Activated T-helper 1 cell treated with anti-CD3 and anti-CD28 coated beads, Interleukin-12 subunit alpha, Interleukin-12 subunit beta, Interleukin-2, Interleukin-4 antibody, amounts not matched to agents 30 ng/mL and 10 ng/mL and 1 ng/mL, durations not matched to agents 14 hours and 24 hours and 36 hours (primary cell): ENCODE measurements at places on chromosomes 1 and 21. TPM values are rescaled to one million over a fixed set of nuclear protein-coding genes. Genes with fewer than 3 reads are reported as not detected.
A peak's percentile ranks its signal among the peaks of the same experiment; 100 is the strongest.

CYP4Z1 gene
- not detected in 2 replicates for total RNA-seq

DNA sequence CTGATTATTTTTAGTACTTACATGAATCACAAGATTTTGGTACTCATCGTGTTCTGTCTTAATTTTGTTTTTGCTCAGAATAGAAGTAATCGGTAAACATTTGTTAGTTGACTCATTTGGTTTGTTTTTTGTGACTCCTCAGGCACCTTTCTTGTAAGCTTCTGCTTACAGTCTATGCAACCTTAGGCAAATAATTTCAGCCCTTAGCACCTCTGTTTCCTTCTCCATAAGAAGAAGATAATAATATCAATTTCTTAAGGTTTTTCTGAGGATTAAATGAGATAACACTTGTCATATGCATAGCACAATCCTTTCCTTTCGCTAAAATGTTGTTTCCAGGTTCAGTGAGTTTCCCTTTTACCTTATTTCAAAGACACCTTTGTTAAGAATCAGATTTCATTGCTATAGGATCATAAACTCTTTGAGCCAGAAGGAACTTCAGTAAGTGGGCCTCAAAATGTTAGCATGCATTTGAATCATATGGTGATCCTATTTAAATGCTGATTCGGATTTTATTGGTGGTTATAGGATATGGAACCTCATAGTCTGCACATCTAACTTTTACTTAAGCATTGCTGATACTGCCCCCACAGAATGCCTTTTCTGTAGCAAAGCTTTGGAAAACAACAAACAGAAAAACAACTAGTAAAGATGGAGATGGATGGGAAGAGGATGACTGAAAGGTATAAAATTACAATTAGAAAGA, 272.7 kb upstream of the CACYBP start:
- no peaks in the 10 kb centered on the region for H3K4me1 ChIP-seq
- H3K4me3 ChIP-seq: no peak overlapping the region
- peaks cover 3% of the 10 kb centered on the region for H3K27me3 ChIP-seq

DNA sequence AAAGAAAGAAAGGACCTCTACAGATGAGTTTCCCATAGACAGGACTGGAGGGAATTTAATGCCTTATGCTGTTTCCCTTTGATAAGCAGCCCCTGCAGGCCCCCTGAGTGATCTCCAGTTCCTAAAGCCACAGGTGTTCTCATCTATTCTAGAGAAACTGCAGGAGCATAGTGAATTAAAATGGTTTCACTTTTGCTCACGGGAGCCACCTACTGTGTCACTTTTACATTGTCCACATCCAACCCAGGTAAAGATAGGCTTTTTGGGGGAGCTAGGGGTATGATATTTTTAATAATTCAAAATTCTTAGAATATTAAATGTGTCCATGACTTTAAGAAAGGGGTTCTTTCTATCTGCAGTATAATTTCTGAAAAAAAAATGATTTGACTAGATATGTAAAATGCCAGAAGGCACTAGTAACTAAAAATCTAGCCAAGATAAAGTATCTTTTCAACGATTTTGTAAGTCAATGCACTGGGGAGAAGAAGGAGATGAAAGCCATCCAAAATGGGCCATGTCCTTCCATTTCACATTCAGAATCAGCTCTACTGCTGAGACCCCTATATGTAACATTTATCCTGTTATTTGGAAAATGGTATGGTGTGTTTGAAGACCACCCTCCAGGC, 267.3 kb upstream of the DUSP10 start:
- DNase-seq: peak; percentile 10
- H3K27ac ChIP-seq: no peak overlapping the region
- peaks cover 18% of the 10 kb centered on the region for H3K27me3 ChIP-seq
- no peak overlapping the region for H3K4me3 ChIP-seq
- H3K36me3 ChIP-seq: no peaks in the 10 kb centered on the region

GRCh38 chr1:74592580-74593355, 80.4 kb upstream of the LRRC53 start:
- peaks cover 2% of the 10 kb centered on the region for H3K27me3 ChIP-seq
- no peaks in the 10 kb centered on the region for H3K36me3 ChIP-seq
- no peak overlapping the region for H3K27ac ChIP-seq
- no peak for DNase-seq
- H3K4me3 ChIP-seq: no peak overlapping the region

DNA sequence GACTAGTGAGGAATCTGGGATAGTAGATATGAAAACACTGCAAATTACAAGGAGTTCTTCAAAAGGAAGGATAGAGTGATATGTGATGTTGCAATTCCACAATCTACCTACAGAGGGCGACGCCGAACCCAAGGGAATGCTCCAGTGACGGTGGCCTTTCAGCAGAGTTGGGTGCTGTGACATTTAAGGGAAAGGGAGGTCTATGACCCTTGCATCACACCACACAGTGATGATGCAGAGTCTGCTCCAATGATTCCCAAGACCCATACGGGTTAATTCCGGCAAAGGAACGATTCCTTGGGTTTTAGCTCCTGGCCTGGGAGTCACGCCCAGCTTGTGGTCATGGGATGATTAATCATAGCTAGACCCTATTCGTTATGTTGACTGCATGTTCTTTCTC, 123.0 kb upstream of the IGSF21 start:
- no peaks in the 10 kb centered on the region for H3K4me1 ChIP-seq
- no peak for DNase-seq
- H3K36me3 ChIP-seq: no peaks in the 10 kb centered on the region
- H3K27ac ChIP-seq: no peak overlapping the region
- no peaks in the 10 kb centered on the region for H3K27me3 ChIP-seq

DNA sequence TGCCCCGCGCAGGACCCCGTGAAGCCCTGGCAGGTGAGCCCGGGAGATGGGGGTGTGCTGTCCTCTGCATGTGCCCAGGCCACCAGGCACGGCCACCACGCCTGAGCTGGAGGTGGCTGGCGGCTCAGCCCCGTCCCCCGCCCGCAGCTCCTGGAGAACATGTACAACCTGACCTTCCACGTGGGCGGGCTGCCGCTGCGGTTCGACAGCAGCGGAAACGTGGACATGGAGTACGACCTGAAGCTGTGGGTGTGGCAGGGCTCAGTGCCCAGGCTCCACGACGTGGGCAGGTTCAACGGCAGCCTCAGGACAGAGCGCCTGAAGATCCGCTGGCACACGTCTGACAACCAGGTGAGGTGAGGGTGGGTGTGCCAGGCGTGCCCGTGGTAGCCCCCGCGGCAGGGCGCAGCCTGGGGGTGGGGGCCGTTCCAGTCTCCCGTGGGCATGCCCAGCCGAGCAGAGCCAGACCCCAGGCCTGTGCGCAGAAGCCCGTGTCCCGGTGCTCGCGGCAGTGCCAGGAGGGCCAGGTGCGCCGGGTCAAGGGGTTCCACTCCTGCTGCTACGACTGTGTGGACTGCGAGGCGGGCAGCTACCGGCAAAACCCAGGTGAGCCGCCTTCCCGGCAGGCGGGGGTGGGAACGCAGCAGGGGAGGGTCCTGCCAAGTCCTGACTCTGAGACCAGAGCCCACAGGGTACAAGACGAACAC, 1.8 kb downstream of the TAS1R3 start:
- H3K4me3 ChIP-seq: no peak overlapping the region
- no peaks in the 10 kb centered on the region for H3K27me3 ChIP-seq
- H3K27ac ChIP-seq: no peak overlapping the region
- no peak for DNase-seq
- no peaks in the 10 kb centered on the region for H3K4me1 ChIP-seq
